Thoracic aorta (tissue), 2 donors: ENCODE measurements at places on chromosomes 4 and X. TPM values are rescaled to one million over a fixed set of nuclear protein-coding genes. Genes with fewer than 3 reads are reported as not detected.

DNA sequence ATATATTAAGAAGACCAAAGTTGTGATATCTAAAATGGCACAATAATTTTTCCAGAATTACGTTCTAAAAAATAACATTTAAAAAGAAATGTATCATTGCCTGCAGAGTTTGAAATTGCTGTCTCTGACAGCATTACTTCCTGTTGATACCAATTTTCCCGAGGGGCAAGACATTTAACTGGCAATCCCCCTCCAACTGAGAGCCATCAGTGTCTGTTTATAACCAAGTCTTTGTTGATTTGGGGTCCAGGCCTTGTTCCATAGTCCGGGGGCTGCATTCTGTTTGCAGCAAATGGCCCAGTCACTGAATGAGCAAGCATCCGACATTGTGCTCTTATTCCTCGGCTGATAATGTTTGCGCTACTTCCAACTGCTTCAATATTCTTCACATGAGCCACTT is 231.5 kb downstream of the NAF1 start:
- no peak for DNase-seq

- DNase-seq, result no peak
Measured at GRCh38 chrX:18448416-18448815, 23.0 kb downstream of the CDKL5 start.

DNA sequence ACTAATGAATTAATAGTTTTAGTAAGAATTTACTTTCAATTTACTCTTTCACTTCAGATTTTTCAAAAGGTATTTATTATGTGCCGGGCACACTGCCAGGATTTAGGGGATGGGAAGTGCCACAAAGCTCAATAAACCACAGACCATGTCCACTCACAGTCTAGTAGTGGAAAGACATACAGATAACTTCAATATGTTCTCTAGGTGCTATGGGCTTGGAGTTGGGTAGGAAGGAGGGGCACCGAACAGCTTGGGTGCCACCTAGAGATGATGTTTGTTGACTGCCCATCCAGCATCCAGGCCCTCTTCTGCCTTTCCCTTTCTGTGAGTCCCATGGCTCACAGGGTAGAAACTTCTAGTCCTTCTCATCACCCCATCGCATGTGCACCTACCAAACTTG is 17.8 kb downstream of the MFAP3L start:
- DNase-seq, result no peak

The TBC1D8B gene
- total RNA-seq, result 7.9 TPM
